Epithelial cell of proximal tubule (primary cell): ENCODE measurements at places on chromosomes 4 and X.

GRCh38 chr4:185820146-185821028 lies 8.4 kb upstream of the SORBS2 start:
- DNase-seq = no peak

DNA sequence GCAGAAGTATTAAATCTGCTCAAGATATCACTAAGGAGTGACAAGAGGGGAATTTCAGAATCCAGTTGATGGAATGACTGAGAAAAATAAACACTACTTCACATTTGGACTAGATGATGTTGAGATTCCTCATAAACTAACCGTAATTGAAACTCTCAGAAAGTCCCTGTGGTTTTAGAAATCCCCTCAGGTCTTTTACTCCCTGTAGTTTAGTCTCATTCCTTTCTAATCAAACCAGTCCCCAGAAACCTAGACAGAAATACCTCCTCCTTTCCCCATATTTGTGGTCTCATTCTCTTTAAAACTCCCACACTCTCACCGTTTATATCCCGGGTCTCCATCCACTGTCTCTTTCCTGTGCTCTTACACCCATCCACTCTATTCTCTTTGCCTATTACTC lies 15.0 kb upstream of the TLR1 start:
- DNase-seq = no peak

GRCh38 chr4:109195646-109196045 lies 106.8 kb downstream of the COL25A1 start:
- no peak for DNase-seq

GRCh38 chr4:175457956-175458355 lies 354.1 kb downstream of the GPM6A start:
- DNase-seq = no peak

DNA sequence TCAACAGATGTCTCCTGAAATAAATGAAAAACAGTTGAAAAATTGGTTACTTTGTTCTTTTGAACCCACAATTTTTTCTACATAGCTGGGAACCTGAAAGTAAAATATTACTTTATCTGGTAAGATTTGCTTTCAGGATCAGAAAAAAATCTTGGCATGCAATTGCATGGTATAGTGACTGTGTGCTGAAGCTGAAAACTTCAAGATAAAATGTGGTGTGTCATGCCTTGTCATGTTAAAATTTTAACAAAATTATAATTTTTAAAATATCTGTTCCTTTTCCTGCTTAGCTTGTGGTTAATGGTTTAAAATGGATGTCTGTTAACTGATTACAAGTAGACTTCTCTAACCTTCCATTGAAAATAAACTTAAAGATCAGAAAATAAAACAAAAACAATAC lies 904.8 kb downstream of the PDHA2 start:
- DNase-seq = no peak

GRCh38 chrX:111483135-111483534 lies 28.3 kb upstream of the SERTM2 start:
- DNase-seq = peak; percentile 64

DNA sequence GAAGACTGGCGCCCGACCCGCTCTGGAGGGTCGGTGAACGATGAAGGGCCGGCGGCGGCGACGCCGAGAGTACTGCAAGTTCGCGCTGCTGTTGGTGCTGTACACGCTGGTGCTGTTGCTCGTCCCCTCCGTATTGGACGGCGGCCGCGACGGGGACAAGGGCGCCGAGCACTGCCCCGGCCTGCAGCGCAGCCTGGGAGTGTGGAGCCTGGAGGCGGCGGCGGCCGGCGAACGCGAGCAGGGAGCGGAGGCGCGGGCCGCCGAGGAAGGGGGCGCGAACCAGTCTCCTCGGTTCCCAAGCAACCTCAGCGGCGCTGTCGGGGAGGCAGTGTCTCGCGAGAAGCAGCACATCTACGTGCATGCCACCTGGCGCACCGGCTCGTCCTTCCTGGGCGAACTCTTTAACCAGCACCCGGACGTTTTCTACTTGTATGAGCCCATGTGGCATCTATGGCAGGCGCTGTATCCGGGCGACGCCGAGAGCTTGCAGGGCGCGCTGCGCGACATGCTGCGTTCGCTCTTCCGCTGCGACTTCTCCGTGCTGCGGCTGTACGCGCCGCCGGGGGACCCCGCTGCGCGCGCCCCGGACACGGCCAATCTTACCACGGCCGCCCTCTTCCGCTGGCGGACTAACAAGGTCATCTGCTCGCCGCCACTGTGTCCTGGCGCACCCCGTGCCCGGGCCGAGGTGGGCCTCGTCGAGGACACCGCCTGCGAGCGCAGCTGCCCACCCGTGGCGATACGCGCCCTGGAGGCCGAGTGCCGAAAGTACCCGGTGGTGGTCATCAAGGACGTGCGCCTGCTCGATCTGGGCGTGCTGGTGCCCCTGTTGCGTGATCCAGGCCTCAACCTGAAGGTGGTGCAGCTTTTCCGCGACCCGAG lies 568 bp downstream of the CHST7 start:
- DNase-seq = no peak
